ENCODE measurements at places on chromosomes 12 and 14.

GRCh38 chr12:62947364-62947763, 12.4 kb upstream of the PPM1H start:
- DNase-seq: no peak

GRCh38 chr12:83197483-83197914, 510.8 kb downstream of the TMTC2 start:
- DNase-seq: no peak

- DNase-seq: peak; percentile 44
Observed at GRCh38 chr14:53190938-53191337, 37.8 kb upstream of the DDHD1 start.

GRCh38 chr14:65910108-65910786, 497.7 kb downstream of the FUT8 start:
- no peak for DNase-seq

DNA sequence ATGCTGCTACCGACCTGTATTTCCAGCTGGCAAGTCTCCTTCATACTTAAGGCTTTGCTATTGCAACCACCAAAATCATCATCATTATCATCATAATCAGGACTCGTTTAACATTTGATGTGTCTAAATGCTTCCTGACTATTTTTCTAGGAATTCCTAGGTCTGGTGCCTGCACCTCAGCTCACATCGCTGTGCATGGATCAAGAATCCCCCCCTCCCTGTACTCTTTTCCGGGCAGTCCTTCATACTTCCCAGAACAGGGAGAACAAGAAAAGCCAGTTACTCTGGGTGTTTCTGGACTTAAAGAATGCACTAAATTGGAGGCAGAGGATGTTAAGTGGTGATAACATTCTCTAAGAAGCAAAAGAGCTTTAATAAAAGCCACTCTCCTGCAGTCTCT, 9.4 kb downstream of the ERP27 start:
- no peak for DNase-seq

GRCh38 chr12:45762185-45763110, 32.9 kb downstream of the ARID2 start:
- no peak for DNase-seq

GRCh38 chr14:99389174-99389826, 91.4 kb downstream of the SETD3 start:
- peak; percentile 65 for DNase-seq

- no peak for DNase-seq
Observed at GRCh38 chr12:119340578-119340977, 6.0 kb downstream of the CCDC60 start.

- no peak for DNase-seq
Observed at GRCh38 chr14:58738876-58739275, 101.1 kb downstream of the DACT1 start.

DNA sequence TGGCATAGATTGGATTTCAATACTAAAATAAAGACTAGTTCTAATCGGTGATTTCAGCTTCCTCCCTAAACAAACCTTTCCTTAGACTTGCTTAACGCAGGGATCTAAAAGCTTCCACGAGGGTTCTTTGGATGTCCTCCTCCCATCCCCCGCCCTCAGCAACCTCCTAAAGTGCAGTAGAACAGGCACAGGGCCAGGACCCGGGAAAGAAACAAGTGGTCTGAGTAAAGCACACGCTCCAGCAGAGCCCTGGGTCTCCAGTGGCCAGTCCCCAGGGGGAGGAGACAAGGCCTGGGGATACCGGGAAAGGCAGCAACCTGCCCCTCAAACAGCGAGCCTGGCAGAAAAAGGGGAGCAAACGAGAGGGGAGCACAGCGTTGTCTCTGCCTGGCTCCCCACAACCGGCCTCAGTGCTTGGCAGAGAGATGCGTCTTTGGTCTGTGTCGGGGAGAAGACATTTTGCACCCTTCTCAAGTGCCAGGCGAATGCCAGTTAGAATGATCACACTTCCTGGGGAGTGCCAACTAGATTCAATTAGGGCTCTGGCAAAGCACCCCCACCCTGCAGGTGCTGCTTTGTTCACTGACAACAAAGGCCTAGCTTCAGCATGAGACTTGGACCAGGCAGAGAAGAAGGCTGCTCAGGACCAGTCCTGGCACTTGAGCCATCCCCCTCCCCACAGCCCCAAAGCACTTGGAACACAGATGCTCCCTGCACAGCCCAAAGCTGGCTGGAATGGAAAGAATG, 17.1 kb upstream of the SLC6A12 start:
- DNase-seq: no peak

DNA sequence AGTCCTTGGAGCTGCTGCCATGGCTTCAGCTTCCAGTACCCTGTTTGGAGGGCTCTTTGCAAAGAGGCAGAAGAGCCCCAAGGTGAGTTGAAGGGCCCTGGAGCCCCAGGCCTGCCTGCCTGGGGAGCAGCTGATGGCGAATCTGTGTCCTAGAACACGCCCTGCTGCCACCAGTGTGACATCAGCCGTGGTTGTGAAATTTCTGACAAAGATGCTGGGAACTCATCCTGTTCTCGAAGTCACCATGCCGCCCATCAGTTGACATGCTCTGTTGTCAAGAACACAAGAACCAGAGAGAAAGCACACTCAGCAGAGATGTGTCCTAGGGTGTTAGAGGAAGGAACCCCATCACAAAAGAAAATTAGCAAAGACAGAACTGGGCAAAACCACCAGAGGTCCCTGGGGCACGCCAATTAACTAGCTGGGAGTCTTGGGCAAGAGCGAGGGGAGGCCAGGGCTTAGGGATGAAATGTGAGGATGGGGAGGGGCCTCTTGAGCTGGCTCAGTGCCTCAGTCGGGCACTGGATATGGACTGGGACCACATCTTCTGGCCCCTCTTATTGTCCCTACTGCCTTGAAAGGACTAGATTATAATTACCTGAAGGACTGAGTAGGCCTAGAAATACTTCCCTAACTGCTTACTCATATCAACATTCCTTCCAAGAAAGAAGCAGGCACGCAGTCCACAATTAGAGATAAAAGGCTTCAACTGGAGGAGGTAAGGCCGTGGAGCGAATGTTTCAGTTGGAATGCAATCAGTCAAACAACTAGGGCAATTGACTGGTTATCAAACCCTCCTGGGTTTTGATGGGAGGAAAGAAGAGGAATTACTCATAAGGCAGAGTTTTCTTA, 163.1 kb downstream of the CACNA1C start:
- DNase-seq: no peak

DNA sequence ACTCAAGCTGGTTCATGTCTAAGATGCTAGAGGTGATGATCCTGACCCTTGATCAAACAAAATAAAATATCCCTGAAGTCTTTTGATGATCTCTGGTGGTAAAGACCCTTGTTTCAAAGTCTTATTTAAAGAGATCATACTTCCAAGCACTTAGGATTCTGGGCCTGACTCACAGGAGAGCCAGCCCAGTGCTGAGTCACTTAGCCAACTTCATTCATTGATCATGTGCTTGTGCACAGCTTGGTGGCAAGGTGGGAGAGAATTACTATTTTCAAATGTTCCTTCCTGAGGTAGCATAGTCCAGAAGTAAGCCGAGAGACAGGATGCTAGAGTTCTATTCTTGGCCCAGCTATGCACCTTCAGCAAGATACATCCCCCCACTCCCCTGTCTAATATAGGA, 40.6 kb downstream of the SCN8A start:
- no peak for DNase-seq

DNA sequence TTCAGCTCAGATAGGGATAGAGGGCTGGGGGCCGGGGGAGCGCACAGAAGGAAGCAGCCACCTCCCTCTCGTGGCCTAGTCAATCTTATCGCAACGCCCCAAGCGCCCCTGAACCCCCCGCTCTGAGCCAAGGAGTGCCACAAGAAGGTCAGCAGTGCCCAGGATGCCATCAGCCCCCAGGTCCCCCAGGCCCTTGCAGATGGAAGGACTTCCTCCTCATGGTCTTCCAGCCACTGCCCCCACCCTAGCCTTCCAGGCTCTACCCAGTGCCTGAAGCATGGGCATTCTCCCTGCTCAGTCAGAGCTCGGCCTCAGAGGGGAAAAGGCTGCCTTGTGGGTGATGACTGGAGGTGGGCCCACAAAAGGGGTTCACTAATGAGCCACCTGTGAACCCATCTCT, 68.2 kb downstream of the BCL11B start:
- DNase-seq: no peak

GRCh38 chr12:22335794-22336166, 1.3 kb upstream of the ST8SIA1 start:
- no peak for DNase-seq

DNA sequence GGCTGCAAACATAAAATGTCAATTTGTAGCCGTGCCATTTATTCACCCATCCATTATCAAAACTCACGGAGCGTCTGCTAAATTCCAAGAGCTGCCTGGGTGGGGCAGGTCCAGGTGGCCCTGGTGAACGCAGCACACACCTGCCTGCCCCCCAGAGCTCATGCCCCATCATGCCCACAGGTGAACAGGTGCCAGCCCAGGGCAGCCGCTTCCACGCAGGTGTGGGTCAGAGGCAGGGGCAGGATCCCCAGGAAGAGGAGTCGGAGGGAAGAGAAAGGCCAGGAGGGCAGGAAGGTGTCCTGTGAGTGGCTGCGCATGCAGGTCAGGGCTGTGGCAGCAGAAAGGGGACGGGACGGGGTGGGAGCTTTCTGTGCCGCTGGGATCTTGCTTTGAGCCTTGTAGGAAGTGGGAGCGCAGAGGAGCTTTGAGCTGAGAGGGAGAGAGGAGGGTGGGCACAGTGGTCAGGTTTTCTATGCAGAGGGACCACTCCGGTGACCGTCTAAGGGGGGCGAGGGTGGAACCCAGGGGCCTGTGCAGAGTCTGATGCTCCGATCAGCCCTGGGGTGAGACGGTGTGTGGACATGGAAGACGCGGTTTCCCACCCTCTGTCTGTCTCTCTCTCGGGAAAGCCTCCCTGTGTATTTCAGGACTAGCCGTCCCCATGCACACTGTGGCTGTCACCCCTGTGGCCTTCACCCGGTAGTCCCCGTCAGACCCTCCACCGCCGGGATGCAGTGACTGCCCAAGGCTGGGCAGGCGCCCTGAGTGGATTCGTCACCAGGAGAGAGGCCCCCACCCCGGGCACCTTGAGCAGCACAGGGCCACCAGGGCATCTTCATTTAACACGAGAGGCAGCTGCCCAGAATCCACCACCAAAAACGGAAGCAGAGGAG, 26.7 kb downstream of the GALNT9 start:
- no peak for DNase-seq

- no peak for DNase-seq
Observed at GRCh38 chr12:45893240-45893639, 97.1 kb downstream of the SCAF11 start.

DNA sequence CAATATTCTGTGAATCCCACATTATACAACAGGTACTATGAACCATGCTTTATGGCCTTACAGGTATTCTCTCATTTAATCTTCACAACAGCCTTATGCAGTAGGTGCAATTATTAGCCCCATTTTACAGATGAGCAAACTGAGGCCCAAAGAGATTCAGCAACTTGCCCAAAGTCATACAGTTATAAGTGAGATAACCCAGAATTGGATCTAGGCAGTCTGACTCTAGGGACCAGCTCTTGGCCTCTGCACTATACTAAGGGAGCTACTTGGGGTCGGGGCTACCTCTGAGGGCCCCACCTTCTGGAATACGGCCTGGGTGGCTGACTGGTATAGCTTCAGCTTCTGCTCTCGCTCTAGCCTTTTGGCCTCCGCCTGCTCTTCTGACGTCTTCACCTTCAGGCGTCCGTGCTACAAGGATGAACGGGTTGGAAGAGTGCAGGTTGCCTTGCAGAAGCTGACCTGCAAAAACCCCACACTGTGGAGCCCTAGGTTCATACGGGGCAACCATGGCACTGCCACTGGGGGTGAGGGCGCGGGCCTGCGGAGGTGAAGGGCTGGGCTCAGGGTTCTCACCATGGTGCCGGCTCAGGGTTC, 762 bp downstream of the RABGGTA start:
- no peak for DNase-seq

GRCh38 chr12:4934407-4935035, 24.8 kb downstream of the KCNA1 start:
- no peak for DNase-seq

GRCh38 chr12:67666605-67667004, 18.1 kb downstream of the DYRK2 start:
- no peak for DNase-seq

- no peak for DNase-seq
Observed at GRCh38 chr14:100988411-100988900, 84.9 kb upstream of the RTL1 start.

- DNase-seq: no peak
Observed at GRCh38 chr14:48584031-48584430, 908.6 kb upstream of the MDGA2 start.

GRCh38 chr14:40133463-40133862, 701.2 kb upstream of the FBXO33 start:
- DNase-seq: no peak
